LHCN-M2 (cell line): ENCODE measurements at places on chromosomes 11 and 22.

- DNase-seq, result no peak
Observed at GRCh38 chr22:27602390-27602789, 199.2 kb downstream of the MN1 start.

DNA sequence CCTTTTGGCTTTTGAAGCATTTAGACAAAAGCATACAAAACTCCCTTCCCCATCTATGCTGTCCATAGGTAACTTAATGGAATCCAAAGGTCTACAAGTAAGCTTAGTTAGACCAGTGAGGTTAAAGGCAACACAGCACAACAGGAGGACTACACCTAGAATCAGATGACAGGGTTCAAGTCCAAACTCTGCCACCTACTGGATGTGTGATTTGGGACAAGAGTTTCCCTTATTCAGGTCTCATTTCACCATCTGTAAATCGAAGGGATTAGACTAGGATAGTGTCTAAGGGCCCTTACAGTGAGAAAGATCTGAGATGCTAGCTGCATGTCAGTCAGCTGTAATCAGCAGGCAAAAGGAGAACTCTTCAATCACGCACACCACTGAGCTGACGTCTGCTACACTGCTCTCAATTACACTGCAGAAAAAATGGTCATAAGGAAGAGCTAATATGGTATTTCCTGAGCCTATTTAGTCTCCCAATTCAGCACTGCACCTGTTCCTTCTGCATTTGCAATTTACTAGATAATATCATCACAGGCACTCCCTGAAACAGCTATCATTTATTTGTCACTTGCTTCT lies 82.2 kb downstream of the SERGEF start:
- no peak for DNase-seq

GRCh38 chr22:48957311-48957986 lies 870.2 kb downstream of the BRD1 start:
- DNase-seq, result no peak

DNA sequence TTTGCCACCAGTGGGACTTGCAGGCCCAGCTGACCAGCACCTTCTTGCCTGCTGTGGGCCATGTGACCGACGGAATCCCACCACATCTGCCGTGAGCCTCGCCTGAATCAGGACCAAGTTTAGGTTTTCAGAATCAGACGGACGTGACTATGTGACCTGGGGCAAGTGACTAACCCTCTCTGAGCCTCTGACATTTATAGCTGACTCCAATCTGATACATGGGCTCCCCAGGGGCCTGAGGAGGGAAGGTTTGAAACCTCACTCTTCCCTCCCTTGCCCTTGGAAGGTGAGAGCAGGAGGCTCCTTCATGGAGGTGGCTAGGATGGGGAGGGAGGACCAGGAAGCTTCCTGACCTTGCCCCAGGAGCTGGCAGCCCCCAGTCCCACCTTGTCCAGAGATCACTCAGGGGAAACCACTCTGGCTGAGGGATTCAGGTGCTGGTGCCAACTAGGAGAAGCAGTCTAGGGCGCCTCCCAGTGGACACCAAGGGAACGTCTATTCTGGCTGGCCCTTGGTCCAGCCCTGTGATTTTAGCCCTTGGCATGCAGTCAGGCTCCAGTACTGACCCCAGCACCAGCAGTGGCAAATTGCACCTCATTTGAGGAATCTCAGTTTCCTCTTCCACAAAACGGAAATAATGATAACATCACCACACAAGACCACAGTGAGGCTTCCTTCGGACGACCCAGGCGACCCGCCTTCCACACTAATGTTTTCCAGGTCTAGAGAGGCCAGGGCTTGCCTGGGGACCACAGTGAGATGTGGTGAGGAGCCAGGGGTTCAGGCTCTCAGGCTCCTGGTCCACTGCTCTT lies 47.2 kb upstream of the SYT7 start:
- DNase-seq, result peak; percentile 66

DNA sequence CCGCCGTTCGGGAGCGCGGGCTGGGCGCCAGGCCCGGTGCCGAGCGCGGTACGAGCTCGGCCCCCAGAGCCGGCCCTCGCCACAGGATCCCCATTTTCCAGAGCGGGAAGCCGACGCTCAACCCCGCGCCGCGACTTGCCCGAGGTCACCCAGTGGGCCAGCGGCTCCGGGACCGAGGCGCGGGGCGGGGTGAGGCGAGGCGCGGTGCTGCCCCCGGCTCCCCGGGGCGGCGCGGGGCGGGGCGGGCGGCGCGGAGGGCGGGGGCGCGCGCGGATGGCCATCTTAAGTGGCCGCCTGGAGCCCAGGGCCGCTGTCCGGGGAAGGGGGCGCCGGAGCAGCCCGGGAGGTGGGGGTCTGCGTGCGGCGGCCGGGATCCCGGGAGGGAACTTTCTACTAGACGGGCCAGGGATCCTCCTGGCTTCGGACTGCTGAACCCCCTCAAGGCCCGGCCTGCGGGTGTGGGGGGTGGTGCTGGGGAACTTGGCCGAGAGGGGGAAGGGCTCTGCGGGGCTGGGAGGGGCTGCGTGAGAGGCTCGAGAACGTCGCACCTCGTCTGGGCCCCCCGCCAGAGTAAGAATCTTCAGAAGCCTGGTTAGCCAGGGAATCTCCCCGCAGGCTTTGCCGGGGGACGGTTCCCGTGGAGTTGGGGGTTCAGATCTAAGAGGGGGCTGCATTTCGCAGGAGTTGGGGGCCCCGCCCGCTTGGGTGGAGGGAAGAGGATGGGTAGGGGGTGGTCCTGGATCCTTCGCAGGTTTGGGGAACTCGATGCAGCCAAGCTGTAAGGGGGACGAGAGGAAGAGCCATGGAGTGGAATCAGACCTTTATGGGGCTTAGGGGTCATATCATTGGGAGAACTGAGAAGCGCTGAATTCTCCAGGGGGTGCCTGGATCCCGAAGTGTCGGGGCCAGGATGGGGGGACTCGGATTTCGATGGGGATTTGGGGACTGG lies 678 bp upstream of the INPPL1 start:
- DNase-seq, result peak; percentile 44

DNA sequence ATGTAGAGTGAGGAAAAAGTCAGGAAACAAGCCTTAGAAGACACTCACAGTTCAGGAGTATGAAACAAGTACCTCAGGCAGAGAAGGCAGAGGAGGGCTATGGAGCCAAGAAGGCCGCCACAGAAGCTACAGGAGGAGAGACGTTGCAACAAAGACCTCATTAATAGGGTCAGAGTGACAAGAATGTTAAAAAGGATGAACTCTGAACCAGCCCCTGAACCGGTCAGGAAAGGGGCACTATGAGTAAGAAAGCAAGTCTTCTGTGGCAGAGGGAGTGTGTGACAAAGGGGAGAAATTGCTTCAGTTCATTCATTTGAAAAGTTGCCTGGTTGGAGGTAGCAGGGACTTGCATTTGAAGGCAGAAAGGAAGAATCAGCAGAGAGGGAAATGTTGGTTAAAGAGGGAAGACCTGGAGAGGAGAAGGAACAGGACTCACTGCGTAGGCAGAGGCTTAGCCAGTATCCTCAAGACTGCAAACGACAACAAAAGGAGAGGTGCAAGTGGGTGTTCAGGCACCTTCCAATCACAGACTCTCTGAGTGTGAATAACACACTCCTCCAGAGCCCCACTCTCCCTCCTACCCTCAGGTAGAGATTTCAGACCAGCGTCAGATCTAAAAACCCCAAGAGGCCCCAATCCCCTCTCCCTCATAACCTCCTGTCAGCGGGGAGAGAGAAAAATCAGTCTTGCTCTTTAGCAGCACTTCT lies 15.4 kb downstream of the TAGLN start:
- DNase-seq, result no peak

GRCh38 chr11:121884626-121885025 lies 231.4 kb downstream of the BLID start:
- DNase-seq, result peak; percentile 19

DNA sequence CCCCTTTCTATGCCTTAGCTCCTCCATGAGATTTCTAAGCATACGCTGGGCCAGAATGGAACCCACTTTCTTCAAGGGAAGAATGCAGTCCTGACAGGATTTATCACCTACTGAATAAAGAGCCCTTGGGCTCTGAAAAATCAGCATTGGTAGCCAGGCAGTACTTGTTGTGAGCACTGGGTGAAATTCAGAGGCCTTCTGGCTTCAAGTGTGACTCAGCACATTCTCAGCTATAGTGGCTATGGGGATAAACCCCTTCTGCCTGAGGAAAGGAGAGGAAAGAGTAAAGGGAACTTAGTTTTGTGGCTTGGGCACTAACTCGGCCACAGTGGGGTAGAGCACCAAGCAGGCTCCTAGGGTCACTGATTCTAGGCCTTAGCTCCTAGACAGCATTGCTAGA lies 574.8 kb downstream of the JRKL start:
- no peak for DNase-seq

DNA sequence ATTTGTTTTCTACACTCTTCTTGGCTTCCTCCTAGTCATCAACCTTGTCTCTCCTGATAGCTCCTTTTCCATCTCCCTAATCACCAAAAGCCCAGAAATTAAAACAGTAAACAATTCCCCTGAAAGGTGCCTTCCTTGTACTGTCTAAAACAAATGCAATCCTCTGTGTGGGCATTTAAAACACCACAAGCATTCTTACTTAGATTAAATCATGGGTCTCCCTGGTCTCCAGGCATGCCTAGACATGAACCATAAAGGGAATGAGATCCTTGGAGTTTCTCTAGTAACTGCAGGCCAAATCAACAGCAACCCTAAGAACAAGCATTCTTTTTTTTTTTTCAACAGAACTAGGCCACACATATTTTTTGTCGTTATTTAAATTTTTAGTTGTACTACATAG lies 1.9 kb downstream of the BTG4 start:
- DNase-seq, result peak; percentile 41

DNA sequence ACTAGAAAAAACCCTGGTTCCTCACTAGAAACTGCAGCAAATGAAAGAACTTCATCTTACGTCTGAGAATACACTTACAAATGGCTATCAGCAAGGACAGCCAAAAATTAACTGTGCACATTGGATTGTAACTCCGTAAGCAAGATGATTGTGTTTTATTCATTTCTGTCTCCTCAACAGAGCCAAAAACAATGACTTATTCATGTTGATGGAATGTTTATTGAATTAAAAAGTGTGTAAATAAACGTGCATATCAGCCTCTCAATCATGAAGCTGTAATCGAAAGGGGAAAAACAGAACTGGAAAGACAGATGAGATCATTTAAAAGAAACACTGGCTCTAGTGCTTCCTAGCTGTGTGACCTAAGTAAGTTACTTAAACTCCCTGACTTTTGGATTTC lies 307.5 kb upstream of the ZC3H12C start:
- peak; percentile 26 for DNase-seq

GRCh38 chr11:118820412-118821357 lies 29.7 kb upstream of the DDX6 start:
- DNase-seq, result no peak

- DNase-seq, result no peak
Observed at GRCh38 chr11:119832202-119832935, 103.4 kb upstream of the NECTIN1 start.

DNA sequence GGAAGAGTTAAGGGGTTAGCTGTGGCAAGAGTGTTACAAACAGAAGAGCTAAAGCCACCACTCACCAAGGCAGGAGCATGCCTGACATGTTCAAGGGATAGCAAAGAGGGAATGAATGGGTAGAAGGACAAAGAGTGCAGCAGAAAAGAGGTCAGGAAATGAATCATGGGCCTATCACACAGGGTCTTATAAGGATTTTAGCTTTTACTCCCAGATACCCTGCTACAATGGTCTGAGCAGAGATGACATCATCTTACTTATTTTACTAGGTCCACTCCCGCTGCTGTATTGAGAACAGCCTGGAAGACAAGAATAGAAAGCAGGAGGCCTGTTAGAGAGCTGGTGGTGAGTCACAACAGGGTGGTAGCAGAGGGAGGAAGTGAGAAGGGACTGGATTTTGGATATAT lies 9.8 kb downstream of the TRAF6 start:
- DNase-seq, result peak; percentile 96

GRCh38 chr11:33324302-33324985 lies 67.3 kb downstream of the HIPK3 start:
- no peak for DNase-seq

DNA sequence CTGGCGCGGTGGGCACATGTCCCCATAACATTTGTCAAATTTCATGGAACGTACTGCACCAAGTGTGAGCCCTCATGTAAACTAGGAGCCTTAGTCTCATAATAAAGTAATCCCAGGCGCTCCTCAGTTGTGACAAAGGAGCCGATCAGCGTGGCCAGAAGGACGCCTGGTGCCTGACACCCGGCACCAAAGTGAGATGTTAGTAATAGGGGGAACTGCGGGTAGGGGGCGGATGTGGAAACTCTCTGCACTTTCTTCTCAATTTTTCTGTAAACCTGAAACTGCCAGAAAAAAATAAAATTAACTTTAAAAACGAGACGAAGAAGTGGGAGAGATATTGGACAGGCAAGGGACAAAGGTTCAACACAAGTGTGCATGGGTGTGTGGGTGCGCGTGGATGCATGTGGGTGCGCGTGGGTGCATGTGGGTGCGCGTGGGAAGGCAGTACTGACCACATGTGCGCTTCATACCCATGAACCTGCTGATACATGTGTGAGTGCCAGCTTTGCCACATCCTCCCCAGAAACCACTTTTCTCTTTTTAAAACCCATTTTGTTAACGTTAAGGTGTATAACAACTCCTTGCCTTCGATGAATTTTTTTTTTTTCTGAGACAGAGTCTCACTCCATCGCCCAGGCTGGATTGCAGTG lies 55.4 kb upstream of the LINC01488 start:
- DNase-seq, result no peak

DNA sequence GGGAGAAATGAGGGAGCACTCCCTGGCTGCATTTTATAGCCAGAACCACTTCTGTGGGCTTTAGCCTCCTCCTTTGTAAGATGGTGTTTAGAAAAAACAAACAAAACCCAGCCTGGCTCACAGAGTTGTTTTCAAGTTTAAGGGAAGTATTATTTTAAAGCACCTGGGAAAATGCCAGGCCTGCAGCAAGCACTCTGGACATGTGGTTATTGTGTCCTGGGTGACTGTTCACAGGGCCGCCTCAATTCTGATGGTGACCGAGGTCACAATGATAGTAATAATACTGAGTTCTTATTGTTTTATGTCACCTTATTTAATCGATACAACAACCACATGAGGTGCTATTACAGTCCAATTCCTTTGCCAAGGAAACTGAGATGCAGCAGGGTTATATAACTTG lies 20.7 kb upstream of the SLC22A12 start:
- no peak for DNase-seq

DNA sequence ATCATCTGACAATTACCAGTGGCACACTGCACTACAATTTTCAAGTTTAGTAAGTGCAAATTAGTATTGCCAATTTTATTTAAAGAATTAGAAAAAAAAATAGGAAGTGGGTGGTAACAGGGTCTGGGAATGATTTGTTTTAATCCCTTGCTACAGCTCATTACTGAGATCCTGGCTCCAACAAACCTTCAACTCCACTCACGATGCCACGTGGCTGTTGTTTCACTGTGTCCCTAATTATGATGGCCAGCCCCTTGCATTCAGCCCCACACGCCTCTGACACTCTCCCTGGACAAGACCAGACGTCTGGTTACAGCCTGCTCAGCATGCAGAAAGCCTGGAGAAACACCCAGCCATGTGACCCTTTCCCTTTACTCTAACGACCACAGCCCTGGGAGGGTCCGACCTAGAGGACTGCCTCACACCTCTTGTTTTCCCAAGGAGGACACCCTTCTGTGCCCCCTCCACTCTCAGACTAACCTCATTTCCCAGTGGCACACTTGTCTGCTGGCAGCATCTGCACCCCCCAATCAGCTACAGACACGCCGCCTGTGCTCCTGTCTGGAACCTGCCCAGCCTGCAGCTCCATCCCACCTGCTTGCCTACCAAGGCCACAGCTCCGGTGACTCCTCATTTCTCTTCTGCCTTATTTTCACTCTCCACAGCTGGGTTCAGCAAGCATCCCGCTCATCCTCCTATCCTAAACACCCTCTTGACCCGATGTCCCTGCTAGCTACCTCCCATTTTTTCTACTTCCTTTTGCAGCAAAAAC lies 18.5 kb upstream of the SLC25A1 start:
- DNase-seq, result no peak

GRCh38 chr11:116209255-116209654 lies 563.5 kb downstream of the BUD13 start:
- DNase-seq, result no peak
